Stimulated activated CD4-positive, alpha-beta T cell treated with anti-CD3 and anti-CD28 coated beads, TNF-alpha, amount 100 ng/mL, for 48 hours (primary cell): ENCODE measurements at places on chromosomes 5 and 9.
A peak's percentile ranks its signal among the peaks of the same experiment; 100 is the strongest.

DNA sequence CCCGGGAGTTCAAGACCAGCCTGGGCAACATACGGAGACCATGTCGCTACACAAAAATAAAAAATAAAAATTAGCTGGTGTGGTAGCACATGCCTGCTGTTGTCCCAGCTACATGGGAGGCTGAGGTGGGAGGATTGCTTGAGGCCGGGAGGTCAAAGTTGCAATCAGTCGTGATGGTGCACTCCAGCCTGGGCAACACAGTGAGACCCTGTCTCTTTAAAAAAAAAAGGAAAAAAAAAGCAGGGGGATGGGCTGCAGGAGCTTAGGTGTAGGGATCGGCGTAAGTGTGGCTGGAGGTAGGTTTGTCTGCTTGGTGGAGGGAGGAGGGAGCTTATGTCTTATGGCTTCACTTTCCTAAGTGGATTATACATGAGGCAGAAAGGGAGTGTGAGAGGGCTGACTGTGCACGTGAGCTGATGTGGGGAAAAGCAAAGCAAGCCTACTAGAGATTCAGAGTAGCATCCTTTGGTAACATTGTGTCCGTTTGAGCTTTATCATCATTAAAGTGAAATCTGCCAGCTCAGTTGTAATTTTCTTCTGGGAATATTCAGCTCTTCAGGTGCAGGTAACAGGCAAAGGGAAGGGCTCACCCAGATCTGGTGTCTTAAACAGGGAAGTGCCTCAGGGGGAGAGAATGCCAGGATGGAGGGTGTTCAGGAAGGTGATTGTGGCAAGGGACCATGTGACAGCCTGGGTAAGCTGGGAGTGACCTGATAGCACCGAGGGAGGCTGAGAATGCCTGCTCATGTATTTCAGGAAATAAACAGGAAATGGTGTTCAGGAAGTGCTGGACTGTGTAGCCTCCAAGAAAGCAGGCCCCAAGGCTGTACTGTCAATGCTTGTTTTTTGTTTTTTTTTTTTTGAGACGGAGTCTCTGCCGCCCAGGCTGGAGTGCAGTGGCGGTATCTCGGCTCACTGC lies 17.6 kb upstream of the SETX start:
- no peak for DNase-seq

DNA sequence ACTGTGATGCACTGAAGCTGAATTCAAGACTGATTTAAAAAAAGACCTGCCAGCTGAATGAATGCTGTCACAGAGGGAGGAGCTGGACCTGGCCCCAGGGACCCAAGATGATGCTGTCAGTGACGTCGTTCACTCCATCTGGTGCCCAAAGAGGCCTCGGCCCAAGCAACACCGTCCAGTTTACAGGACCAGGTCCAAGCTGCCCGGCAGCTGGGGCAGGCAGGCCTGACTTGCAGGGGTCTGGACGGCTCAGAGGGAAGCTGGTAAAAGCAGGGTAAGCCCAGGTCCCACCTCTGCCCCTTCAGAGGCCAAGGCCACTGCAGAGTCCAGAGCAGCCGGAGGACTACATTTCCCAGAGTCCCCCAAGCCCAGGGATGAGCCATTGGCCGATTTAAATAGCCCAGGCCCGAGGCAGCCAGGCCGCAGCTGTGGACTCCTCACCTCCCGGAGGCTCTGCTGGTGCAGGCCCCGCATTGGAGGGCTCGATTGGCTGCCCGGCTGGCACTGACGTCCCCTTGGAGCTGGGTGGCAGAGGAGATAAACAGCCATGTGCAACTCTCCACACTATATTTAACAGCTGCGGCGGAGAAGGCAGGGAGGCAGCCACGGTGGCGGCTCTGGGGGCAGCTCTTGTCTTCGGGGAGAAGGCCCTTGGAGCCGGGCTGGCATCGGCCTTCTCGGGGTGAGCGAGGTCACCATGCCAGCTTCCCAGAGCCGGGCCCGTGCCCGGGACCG lies at the start of gene PLPP7:
PLPP7 (plus strand) TSS at position 423 of the 735 bp plus-strand sequence; CDS start at position 698, 275 bp downstream.
- no peak for DNase-seq

GRCh38 chr5:61307611-61308010 lies 24.4 kb upstream of the ZSWIM6 start:
- no peak for DNase-seq

DNA sequence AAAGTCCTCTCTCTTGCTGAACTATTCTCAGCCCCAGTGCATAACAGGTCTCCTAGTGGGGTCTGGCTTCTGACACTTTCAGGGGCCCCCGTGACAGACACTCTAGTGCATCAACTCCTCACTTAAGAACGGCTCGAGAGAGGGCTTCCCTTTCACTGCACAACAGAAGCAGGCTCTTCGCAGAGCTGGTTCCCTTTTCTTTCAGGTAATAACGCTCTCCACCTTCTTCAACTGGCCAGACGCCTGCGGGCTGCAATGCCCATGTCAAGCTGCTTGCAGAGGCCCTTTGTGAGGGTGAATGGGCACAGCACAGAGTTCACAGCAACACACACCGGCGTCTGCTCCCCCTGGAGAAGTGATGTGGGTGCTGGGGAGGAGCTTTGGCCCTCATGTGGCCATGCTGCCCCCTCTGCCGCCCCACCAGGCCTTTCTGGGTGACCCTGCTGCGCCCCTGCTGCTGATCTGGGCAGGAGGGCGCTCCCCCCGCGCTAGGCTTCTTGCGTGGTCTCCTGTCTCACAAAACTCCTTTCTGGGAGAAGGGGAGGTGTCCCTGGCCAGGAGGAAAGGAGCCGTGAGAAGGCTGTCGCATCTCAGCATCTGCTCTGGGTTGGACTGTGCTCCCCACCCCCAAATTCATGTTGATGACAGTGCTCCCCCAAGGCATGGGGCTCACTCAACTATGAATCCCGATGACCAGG lies 2.4 kb downstream of the MRPL36 start:
- no peak for DNase-seq

DNA sequence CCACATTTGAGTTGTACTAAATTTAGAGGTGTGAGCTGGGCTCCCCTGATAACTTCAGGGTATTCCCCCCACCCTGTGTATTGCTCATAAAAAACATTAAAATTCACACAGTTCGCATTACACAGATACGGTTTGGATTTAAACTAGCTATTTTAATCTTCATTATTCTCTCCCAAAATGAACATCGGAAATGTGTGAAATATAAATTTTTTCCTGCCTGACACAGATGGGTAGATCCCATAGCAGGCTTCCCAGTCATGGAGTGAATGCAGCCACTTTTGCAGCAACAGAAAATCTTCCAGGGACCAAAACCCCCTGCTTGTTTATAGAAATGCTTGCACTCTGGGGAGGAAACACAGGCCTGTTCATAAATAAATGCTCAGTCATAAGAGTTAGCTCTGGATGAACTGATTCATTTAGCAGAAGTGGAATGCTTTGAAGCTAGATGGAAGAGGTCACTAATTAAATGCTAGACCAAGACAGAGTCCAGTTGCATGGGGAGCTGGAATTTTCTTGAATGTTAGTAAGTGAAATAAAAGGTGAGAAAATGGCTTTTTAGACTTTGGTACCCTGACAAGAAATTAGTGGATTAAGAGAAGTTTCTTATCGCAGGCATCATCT lies 115.6 kb downstream of the PDE8B start:
- DNase-seq: no peak

GRCh38 chr9:79430619-79431018 lies 141.1 kb upstream of the TLE4 start:
- no peak for DNase-seq

- DNase-seq: no peak
Observed at GRCh38 chr5:2738700-2739359, 12.6 kb downstream of the IRX2 start.

GRCh38 chr9:38486056-38486615 lies 61.9 kb upstream of the IGFBPL1 start:
- no peak for DNase-seq

DNA sequence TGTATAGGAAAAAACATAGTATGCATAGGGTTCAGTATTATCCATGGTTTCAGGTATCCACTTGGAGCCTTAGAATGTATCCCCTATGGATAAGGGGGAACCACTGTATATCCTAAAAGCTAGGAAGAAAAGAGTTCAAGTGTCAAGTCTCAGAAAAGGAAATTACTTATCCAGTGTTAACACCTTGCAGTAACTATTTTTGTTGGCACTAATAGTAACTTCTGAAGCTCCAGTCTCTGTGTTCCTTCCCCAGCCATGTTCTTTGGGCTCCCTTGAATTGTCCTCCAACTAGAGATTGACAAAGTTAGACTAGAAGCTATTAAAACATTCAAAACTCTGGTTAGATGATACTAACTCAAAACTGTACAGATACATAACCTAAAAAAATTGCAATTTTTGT lies 370.8 kb downstream of the NFIB start:
- no peak for DNase-seq

DNA sequence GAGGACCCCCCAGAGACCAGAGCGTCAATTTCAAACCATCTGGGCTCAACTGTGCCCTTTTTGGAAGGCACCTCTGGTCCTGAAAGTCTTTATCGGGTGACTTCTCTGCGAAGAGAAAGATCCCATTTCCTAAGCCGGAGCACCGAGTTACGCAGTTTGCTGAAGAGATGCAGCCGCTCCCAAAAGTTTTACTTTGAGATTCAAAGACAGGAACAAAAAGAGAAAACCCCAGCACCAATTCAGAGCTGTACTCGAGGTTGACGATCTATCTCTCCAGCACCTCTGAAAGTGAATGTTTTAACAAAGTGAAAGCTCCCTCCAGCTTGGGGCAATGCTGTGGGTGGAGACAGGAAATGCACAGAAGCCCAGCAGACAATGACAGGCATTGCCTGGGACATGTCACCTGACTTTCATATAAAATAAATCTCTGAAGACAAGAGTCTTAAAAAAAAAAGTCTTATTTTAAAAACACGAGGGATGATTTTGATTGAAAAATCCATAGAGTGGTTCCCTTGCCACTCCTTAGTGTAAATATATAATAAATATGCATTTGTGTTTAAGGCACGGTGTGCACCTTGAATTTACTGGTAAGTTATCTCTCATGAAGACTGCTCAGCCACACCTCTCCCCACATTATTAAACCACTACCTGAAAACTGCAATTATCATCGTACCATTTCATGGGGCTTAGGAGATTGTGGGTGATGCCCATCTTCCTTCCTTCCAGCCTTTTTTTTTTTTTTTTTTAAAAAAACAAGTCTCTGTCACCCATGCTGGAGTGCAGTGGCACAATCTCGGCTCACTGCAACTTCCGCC lies 79.9 kb downstream of the FNBP1 start:
- peak; percentile 35 for DNase-seq

GRCh38 chr5:124979251-124979650 lies 232.8 kb upstream of the ZNF608 start:
- no peak for DNase-seq

DNA sequence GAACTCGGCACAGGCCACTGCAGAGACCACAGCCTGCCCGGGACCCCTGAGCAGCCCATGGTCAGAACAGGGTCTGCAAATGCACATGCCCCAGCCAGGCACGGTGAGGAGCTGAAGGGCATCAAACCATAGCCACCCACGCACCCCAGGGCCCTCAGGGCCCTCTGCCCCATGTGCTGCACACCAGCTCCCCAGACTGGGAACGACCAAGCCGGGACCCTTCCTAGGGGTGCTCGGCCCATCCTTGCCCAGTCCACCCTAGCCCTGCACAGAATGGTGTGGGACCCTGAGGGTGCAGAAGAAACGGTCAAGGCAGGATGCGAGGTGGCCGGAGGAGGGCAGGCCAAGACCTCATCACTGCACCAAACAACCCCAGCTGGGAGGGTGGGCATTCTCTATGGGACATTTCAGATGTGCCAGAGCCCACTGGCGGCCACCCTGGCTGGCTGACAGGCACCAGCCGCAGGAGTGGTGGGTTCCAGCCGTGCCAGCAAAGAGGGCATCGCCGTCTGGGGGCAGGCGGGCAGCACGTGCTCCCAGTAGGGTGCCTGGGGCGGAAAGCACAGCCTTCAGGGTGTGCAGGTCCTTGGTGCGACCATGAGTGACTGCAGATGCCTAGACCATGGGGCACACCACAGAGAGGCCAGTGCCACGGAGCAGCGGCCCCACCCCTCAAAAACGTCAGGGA lies 16.4 kb downstream of the SLC12A7 start:
- no peak for DNase-seq

- DNase-seq: no peak
Observed at GRCh38 chr5:159774476-159775031, 141.7 kb upstream of the ADRA1B start.

DNA sequence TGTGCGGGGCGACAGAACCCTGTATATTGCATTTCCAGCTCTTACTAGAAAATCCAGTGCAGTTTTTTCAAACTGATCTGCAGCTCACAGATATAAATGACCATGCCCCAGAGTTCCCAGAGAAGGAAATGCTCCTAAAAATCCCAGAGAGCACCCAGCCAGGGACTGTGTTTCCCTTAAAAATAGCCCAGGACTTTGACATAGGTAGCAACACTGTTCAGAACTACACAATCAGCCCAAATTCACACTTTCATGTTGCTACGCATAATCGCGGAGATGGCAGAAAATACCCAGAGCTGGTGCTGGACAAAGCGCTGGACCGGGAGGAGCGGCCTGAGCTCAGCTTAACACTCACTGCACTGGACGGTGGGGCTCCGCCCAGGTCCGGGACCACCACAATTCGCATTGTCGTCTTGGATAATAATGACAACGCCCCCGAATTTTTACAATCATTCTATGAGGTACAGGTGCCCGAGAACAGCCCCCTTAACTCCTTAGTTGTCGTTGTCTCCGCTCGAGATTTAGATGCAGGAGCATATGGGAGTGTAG lies 786 bp downstream of the PCDHB5 start:
- no peak for DNase-seq

GRCh38 chr9:131608493-131609037 lies 63.2 kb downstream of the PRRT1B start:
- no peak for DNase-seq

DNA sequence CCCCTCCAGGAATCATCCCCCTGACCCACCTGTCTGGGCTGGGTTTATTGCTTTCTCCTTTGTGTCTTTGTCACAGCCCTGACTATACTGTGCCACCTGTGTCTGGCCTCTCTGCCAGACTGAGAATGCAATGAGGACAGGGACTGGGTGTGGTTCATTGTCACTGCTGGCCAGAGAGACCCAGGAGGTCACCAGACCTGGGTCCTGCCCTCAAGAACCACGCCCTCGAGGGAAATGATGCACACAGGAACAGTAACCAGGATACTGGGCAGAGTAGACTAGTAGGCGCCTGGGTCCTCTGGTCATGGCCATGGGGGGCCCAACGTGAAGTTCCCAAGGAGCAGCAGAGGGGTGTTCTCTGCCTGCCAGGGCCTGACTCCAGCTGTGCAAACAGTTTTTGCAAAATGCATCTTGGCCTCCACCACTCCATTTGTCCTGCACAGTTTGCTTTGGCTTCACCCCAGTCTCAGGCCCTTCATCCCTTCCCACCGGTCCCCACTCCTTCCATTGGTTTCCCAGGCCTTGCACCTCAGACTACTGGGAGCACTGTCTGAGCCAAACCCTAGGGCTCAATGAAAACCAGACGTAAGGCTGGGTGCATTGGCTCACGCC lies 17.8 kb downstream of the RGS3 start:
- no peak for DNase-seq

DNA sequence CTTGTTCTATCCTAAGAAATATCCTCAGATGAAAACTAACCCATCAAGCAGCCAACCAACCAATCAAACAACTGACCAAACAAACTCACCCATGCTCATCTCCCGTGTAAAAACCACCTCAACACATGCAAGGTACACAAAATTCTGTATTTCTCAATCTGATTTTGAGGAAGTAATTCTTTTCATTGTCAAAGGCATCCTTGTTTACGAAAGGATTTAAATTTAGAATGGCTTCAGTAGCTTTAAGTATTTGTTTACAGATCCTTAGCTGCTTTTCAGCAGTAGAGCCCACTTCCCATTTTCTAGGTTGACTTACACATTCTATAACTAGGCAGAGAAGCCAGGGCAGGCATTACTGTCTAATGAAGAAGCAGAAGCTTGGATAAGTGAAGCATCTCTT lies 78.6 kb downstream of the NTRK2 start:
- no peak for DNase-seq
